ENCODE measurements at places on chromosomes 6 and 20. TPM values are rescaled to one million over a fixed set of nuclear protein-coding genes. Genes with fewer than 3 reads are reported as not detected.

GRCh38 chr6:162032620-162033019 is 694.9 kb downstream of the PRKN start:
- H3K36me3 ChIP-seq = no peaks in the 10 kb centered on the region
- H3K27ac ChIP-seq = no peak overlapping the region

Gene TMEM74B
- total RNA-seq = not detected

DNA sequence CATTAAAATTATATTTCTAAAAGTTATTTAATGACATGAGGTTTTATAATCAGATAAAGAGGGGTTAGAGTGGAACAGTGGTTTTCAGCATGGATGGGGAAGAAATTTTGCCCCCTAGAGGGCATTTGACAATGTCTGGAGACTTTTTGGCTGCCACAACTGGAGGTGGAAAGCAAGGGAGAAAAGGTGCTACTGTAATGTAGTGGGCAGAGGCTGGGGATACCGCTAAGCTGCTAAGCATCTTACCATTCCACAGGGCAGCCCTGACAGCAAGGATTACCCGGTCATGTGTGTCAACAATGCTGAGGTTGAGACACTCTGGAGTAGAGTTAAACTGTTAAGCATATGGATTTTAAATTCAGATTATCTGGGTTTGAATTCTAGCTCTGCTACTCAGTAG is 52.9 kb upstream of the FABP7 start:
- H3K4me1 ChIP-seq = peaks cover 6% of the 10 kb centered on the region
- no peak overlapping the region for H3K27ac ChIP-seq
- no peaks in the 10 kb centered on the region for H3K27me3 ChIP-seq
- peak; percentile 50 for DNase-seq
- no peaks in the 10 kb centered on the region for H3K36me3 ChIP-seq

Gene HLA-DQB1
- not detected for total RNA-seq

Gene GABRR1
- 0.67 TPM for total RNA-seq

DNA sequence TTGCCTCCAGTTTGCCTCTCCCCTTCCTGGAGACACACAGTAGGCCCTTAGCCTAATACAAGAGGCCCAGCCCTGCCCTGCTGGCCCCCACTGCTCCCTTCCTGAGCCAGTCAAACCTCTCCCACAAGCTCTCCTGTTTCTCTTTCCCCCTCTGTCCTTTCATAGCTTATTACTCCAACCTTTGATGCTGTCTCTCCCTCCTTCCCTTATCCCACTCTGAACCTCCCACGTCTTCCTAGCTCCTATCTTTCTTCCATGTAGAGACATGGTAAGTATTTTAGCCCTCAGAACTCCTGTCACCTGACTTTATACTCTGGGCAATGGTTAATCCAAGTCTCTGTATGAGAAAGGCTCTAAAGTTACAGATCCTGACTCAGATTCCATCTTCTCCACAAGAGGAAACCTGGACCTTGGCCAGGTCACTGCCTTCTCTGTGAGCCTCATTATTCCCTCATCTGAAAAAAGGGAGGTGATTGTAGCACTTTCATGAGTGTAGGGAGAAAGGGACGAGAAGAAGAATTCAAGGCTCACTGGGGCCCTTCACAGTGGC is 6.7 kb downstream of the TGIF2 start:
- no peak overlapping the region for H3K4me3 ChIP-seq
- peaks cover 26% of the 10 kb centered on the region for H3K4me1 ChIP-seq
- no peak overlapping the region for H3K27ac ChIP-seq
- H3K27me3 ChIP-seq = no peaks in the 10 kb centered on the region

DNA sequence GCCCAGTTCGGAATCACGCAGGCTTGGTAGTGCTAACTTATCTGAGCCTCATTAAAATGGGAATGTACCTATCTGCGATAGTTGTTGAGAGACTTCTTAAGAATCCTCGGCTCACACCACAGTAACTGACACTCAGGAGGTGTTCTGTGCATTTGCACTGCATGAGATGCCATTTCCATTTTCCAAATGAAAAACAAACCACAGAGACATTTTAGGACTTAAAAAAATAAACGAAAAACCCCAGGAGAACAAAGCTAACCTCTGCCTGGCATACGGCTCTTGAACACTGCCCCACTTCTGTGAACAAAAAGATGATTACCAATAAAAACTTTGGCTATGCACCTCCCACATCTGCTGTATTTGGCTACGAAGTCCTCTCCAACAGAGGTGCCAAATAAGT is 37.6 kb downstream of the BEND3 start:
- H3K4me1 ChIP-seq = no peaks in the 10 kb centered on the region
- H3K27me3 ChIP-seq = no peaks in the 10 kb centered on the region
- no peak overlapping the region for H3K4me3 ChIP-seq
- no peak for DNase-seq
- no peak overlapping the region for H3K27ac ChIP-seq
- H3K36me3 ChIP-seq = no peaks in the 10 kb centered on the region

Gene DLK2
- total RNA-seq = 0.37 TPM

Gene IBTK
- 41.3 TPM for total RNA-seq

DNA sequence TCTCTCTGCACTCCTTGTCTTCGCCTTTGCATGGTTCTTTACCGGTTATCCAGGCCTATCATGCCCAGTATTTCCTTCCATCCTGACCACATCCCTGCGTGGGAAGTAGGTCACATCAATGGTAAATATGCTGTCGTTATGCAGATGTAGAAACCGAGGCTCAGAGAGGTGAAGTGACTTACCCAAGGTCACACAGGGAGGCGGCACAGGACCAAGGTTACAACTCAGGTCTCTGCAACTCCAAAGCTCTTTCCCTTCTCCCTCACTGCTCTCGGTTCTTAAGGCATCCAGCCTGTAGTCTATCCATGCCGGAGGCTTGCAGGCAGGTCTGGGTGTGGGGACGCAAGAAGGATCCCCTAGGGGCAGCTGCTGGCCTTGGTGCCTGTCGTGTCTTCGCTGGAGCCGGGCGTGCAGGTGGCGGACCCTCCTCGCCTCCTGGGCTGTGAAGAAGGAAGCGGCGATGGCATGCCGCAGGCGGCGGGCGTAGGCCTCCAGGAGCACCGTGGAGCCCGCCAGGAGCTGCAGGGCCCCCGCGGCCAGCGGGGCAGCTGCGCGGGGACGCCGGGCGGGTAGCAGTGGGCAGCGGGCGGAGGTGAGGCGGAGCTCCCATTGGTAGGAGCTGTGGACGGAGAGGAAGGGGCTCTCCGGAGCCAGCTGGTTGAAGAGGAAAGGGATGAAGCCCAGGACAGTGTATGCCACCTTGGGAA is 9.1 kb downstream of the OCSTAMP start:
- H3K36me3 ChIP-seq = no peaks in the 10 kb centered on the region
- H3K4me1 ChIP-seq = no peaks in the 10 kb centered on the region
- H3K4me3 ChIP-seq = no peak overlapping the region
- no peak overlapping the region for H3K27ac ChIP-seq
- H3K27me3 ChIP-seq = peaks cover 58% of the 10 kb centered on the region
- DNase-seq = no peak

Gene TXLNB
- total RNA-seq = not detected

DNA sequence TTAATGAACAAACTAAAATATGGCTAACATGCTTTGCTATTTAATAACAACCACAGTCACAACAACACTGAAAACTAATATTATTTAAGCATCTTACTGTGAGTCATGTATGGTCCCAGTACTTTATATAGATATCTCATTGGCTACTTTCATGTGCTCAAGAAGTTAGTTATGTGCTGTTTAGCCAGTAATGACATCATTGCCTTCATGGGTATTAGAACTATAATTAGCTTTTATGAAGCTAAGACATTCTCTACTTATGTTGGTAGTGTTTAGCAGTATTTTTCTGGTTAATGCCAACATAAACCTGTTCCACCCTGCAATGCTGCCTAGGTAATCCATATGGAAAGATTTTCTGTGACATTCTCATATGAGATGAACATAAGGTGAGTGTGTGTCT is 56.1 kb downstream of the ADGRG6 start:
- no peaks in the 10 kb centered on the region for H3K27me3 ChIP-seq
- no peak overlapping the region for H3K4me3 ChIP-seq
- no peaks in the 10 kb centered on the region for H3K4me1 ChIP-seq
- H3K27ac ChIP-seq = no peak overlapping the region
- no peak for DNase-seq

DNA sequence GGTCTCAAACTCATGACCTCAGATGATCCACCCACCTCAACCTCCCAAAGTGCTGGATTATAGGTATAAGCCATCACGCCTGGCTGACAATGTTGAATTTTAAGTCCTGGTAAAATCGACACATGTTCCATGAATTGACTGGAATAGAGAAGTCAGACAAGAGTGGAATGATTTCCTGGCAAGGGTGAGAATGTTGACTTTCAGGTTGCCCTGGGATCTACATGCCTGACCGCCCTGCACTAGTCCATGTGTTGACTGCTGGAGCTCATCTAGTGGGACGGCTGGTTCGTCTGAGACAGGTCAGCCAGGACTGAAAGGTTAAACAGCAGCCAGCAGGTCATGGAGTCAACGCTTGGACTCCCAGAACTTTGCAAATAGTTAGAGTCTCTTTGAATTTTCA is 88.8 kb downstream of the SASH1 start:
- no peak overlapping the region for H3K4me3 ChIP-seq
- no peaks in the 10 kb centered on the region for H3K36me3 ChIP-seq
- H3K4me1 ChIP-seq = peaks cover 35% of the 10 kb centered on the region
- H3K27me3 ChIP-seq = no peaks in the 10 kb centered on the region

Gene KIF13A
- total RNA-seq = 21.1 TPM

DNA sequence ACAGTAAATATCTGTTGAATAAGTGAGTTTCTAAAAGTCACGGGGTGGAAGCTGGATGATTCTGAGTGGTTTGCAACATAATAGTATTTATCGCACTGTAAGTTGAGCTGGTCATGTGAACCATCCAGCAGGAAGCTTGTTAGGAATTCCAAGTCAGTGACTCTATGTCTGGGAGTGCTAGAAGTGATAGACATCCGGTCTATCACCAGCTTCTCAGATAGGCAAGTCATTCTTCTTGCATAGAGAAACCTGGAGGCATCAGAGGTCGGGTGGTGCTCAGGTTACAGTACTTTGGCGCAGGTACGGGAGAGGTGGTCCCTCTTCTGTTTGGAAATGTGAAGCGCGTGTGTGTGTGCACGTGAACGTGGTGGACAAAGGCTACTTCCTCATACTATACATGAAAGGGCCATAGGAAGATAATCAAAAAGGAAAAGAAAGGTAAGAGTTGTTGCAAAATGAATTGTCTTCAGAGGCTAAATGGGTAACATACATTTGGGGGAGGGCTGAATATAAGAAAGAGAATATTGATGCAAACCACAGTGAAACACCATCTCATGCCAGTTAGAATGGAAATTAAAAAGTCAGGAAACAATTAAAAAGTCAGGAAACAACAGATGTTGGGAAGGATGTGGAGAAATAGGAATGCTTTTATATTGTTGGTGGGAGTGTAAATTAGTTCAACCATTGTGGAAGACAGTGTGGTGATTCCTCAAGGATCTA is 299.3 kb upstream of the ZFP64 start:
- H3K4me3 ChIP-seq = no peak overlapping the region
- DNase-seq = peak; percentile 21
- no peaks in the 10 kb centered on the region for H3K27me3 ChIP-seq

DNA sequence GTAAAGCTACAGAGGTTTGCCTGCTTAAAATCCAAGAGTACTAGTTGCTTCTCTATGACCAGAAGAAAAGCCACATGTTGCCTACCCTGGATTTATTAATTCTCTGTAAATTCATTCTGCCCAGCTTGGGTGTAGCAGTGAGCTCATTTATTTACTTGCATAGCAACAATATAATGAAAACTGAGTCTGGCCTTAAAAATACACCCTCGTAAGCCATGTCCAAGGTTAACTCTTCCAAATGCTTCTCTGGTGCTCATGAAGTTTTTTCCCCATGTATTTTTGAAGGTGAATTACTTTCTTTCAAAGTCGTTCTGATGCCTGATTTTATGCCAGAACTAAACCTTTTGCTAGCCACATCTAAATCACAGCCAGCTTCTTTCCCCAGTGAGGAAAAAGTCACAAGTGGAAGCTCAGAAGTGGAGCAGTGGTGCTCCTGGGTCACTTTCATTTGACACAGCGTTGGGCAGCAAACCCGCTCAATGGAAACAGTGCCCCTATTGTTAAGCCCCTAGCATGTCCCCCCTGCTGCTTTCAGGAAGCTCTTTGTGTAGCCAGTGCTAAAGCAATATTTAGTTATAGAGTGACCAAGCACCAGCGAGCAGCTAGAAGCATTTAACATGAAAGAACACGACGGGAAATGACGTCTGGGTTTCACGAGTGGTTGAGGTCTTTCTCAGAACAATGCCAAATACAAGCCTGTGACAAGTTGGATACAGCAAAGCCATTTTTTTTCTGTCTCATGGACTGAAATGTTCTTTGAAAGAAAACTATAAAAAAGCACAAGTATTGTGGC is 29.8 kb downstream of the NEDD9 start:
- peak; percentile 82 for DNase-seq
- H3K4me3 ChIP-seq = no peak overlapping the region
- peak overlapping the region; percentile 61 for H3K27ac ChIP-seq
- H3K4me1 ChIP-seq = peaks cover 44% of the 10 kb centered on the region
- no peaks in the 10 kb centered on the region for H3K27me3 ChIP-seq
- no peaks in the 10 kb centered on the region for H3K36me3 ChIP-seq

Gene SFT2D1
- 62.0 TPM for total RNA-seq

DNA sequence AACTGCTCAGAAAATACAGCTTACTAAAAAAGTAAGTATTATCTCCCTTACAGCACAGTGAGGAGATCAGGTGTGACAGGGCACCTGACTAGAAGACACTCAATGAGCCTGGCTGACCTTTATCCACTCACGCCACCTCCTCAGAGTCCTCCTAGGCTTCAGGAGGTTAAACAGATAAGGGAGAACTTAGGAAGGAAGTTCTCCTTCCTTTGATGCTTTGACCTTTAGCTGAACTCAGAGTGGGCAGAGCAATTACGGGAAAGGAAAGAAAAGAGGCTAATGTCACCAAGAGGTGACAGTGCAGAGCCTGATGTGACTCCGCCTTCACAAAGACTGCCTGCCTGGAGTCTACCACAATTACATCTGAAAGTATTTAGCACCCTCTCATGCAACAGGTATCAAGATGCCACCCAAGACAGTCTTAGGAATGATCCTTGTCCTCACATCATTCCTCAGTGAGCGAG is 36.7 kb downstream of the MAN1A1 start:
- H3K27ac ChIP-seq = no peak overlapping the region
- peaks cover 5% of the 10 kb centered on the region for H3K4me1 ChIP-seq
- no peaks in the 10 kb centered on the region for H3K27me3 ChIP-seq

DNA sequence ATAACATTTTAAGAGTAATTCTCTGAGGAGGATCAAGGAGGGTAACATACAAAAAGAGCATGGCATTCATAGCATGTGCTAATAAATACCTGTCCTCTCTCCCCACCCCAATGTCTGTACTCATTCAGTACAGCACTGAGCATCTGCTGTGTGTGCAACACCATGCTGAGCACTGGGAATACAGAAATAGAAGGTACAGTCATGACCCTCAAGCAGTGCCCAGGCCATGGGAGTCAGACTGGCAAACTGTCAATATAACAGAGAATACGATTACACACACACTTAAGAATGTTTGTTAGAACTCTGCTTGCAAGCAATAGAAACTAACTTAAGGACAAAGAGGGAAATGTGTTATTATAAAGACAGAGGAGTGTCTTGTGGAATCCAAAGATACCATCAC is 24.7 kb upstream of the ZFAND3 start:
- no peak overlapping the region for H3K4me3 ChIP-seq
- H3K27me3 ChIP-seq = no peaks in the 10 kb centered on the region
- no peak for DNase-seq
- peaks cover 7% of the 10 kb centered on the region for H3K4me1 ChIP-seq
- no peak overlapping the region for H3K27ac ChIP-seq
- H3K36me3 ChIP-seq = no peaks in the 10 kb centered on the region

- no peaks in the 10 kb centered on the region for H3K36me3 ChIP-seq
- DNase-seq = no peak
- peaks cover 7% of the 10 kb centered on the region for H3K4me1 ChIP-seq
Observed at GRCh38 chr6:138246650-138247440, 28.6 kb upstream of the PBOV1 start.
